ENCODE measurements at places on chromosomes 12 and 14.

DNA sequence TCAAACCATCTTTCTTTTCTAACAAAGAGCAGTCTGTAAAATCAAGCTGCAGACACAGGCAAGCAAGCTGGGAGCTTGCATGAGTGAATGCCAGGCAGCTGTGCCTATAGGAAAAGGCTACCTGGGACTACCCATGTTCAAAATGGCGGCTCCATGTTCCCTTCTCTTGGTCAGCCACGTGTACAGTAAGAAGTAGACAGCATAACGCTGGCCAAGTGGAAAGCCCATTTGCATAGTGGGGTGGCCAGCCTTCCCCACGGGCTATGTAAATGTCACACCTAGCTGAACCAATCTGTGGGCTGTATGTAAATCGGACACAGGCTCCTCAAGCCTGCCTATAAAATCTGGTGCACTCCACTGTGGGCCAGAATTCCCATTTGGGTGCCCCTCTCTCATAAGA lies 117.1 kb downstream of the SYT10 start:
- no peak for DNase-seq

GRCh38 chr12:86117711-86118110 lies 138.5 kb downstream of the MGAT4C start:
- no peak for DNase-seq

GRCh38 chr14:36294543-36294942 lies 25.9 kb downstream of the MBIP start:
- no peak for DNase-seq

DNA sequence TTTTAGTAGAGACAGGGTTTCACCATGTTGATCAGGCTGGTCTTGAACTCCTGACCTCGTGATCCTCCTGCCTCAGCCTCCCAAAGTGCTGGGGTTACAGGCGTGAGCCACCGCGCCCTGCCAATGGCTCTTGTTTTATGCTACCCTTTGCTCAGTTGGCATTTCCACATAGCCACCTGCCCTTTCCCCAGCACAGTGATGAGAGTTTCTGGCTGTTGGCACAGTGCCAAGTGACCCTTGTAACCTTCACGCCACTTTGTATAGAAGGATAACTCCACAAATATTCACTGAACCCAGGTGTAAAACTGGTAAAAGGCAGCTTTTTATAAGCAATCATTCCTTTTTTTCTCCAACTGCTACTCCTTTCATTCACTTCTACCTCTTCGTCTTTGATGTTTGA lies 18.5 kb upstream of the CCDC175 start:
- DNase-seq: no peak

DNA sequence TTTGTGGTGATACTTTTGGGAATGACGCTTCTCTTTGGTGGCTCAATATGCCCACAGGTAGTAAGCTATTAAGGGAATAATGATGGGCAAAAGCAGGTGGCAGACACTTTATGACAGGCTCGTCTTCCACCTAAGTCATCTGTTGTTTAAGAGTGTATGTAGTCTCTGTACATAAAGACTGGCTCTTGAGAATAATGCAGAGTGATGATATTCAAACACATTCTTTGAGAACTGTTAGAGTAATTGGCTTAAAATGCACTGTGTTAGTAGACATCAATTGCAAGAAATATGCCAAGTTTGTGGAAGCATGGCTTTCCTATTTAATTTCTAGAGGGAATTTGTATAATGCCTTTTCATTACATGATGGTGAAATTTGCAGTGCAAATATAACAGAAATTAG lies 694.8 kb upstream of the MIS18BP1 start:
- DNase-seq: no peak

- no peak for DNase-seq
Measured at GRCh38 chr12:93805736-93806141, 128.6 kb downstream of the CRADD start.

DNA sequence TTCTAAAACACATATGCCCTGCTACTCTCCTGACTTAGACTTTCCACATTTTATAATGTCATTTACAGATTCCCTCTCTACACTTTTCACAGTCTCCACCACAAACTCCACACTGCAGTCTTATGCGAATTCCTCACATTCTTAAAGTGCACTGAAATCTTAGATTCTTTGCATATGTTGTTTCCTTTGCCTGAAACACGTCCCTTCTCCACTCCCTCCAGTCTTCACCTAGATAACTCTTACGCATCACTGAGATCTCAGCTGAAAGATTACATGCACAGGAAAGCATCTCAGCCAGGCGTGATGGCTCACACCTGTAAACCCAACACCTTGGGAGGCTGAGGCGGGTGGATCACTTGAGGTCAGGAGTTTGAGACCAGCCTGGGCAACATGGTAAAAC lies 3.8 kb upstream of the ARHGAP9 start:
- DNase-seq: no peak

GRCh38 chr12:28237423-28237822 lies 47.2 kb downstream of the CCDC91 start:
- no peak for DNase-seq

DNA sequence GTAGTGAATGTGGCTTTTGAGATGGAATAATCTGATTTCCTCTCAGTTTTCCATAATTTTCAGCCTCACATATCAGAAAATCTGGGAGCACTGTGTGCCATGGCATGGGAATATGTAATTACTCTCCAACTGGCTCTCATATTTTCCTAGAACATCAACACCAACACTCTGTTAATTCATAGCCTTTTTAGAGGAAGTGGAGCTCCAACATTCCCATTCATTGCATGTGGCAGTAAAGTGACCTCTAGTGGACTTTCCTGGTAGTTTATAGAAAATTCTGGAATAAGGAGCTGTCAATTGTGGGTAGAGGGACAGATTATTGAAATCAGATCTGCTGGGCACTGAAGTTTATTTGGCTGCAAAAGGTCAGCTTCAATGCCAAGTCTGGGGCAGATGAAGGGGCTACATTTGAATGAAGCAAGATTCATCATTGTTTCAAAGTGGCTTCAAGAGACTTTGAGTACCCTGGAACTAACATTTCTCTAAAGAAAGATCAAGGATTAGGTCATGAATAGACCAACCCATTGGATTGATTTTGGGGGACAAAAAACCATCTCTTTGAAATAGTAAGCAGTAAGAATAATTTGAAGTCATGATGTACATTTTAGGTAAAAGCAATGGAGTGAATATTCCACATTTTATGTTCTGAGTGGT lies 23.6 kb upstream of the USP44 start:
- DNase-seq: no peak

DNA sequence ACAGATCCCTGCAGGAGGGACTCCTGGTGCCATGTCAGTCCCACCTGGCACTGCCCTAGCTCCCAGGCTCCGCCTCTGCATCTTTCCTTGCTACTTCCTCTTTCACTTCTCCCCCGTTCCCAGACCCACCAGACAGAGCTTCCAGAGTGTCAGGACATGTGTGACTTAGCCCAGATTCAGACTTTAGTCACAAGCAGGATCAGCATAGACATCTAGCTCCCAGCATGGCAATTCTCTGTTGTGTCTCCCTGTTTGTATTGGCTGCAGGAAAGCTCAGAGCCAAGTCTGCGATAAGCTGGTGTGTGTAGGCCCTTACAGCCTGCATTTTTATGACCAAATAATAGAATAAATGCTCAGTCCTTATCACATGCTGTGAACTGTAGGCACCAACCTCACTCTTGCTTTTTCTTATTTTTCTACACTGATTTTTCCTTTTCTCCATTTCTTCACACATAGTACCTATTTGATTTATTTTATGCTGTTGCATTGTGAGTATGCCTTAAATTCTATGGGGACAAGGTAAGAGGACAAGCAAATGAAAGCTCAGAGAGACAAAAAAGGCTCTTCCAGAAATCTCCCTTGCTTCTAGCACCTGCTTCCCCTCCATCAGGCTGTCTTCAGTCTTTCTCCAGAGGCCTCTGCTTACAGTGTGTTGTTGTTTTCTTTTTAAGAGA lies 5.9 kb downstream of the DHRS2 start:
- DNase-seq: no peak
